Stimulated activated naive CD8-positive, alpha-beta T cell treated with anti-CD3 and anti-CD28 coated beads, Interleukin-15, amount 100 ng/mL, for 72 hours (primary cell): ENCODE measurements at places on chromosomes 6 and 20.
A peak's percentile ranks its signal among the peaks of the same experiment; 100 is the strongest.

DNA sequence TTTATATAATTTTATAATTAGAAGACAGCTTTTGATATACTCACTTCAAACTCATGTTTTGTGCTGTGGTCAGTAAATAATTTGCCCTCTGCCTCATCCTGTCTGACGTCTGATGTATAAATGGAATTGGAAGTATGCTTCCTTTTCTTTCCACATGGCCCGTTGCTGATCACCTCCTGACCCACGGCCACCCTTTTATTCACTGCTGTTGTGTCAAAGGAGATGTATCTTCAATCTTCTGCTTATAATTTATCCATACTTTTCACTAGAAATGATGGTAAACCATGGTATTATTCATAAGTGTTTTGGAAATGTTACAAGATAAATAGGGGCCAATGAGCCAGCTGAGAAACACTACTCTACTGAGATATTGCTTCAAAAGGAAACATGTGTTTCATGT, 841.8 kb downstream of the PHF3 start:
- no peak for DNase-seq

- no peak for DNase-seq
Observed at GRCh38 chr6:157263881-157264397, 59.4 kb downstream of the TMEM242 start.

DNA sequence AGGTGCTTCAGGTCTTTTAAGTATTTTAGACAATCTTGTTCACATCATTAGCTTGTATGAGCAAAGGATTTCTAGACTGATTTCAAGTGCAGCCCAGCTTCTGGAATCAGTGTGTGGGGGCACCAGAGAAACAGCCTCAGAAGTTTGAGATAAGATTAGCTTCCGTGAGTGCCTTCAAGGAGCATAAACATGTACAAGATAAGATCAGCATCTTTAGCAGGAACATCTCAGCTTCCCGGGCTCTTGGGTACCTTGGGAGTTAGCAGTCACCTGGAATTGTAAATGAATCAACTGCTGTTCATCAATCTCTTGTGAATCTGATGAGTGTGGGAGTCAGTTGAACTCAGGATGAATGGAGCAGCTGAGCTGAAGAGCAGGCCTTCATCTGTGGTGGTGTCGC, 12.0 kb upstream of the CITED2 start:
- no peak for DNase-seq

DNA sequence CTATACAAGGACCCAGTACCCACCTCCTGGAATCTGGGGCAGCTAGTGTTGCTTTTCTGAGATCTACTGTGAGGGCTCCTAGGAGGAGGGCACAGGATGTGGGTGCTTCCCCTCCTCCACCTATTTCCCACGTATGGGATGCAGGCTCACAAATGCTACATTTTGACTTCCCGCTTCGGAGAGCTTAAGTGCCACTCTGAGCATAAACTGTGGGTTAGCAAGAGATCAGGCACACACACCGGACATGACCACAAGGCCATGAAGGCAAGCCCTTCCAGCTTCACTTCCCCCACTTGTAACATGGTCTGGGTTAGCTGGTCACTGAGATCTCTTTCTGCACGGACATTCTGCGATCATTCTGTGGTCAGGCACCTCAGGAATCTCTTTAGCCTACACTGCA, 15.7 kb upstream of the TGM3 start:
- no peak for DNase-seq

GRCh38 chr6:6405031-6405430, 84.6 kb upstream of the F13A1 start:
- no peak for DNase-seq

DNA sequence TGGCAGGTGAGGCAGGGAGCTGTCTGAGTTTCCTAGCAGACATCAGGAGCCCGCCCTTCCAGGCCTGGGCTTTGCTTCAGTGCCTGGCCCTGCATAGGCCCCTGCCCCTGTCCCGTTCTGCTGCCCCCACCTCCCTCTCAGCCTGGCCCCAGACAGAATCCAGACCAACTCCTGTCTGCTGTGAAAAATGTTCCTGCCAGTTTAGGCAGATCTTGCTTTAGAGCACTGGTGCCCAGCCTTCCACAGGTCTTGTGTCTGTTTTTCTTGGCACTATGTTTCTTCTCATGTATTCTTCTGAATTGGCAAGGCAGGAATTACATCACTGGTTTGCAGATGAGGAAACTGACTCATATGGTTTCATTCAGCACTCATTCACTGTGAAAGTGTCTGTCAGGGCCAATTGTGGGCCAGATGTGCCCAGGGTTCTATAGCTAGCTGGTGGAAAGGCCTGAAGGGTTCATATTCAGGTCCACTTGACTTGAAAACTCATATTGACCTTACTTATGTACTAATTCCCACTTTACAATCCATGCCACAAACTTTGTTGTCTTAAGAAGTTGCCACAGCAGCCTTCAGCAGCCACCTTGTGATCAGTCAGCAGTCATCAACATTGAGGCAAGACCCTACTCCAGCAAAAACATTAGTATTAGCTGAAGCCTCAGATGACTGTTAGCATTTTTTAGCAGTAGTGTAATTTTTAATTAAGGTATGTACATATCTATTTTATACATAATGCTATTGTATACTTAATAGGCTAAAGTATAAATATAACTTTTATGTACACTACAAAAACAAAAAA, 40.5 kb downstream of the HLA-F start:
- peak; percentile 13 for DNase-seq

DNA sequence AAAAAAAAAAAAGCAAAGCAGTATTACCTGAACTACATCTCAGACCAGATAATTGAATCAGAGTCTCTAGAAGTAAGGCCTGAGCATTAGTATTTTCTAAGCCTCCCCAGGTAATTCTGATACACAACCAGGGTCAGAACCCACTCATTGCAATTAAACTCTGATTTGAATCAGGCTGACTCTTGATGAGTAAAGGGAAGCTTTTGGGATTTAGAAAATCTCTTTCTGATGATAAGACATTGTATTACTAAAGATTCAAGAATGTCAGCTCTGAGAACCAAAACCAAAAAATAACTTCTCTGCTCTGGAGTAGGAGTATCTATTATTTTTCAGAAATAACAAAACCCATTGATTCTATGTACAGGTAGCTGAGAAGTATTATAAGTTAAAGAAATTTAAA, 100.1 kb upstream of the COL21A1 start:
- no peak for DNase-seq

GRCh38 chr20:10788877-10789276, 115.1 kb upstream of the JAG1 start:
- no peak for DNase-seq

- no peak for DNase-seq
Observed at GRCh38 chr6:167115054-167115453, 7.8 kb upstream of the CCR6 start.

- no peak for DNase-seq
Observed at GRCh38 chr6:38554700-38555413, 84.9 kb downstream of the BTBD9 start.

- no peak for DNase-seq
Observed at GRCh38 chr20:10603971-10604864, 69.6 kb downstream of the JAG1 start.

- no peak for DNase-seq
Observed at GRCh38 chr20:2859330-2860121, 13.8 kb upstream of the PTPRA start.

DNA sequence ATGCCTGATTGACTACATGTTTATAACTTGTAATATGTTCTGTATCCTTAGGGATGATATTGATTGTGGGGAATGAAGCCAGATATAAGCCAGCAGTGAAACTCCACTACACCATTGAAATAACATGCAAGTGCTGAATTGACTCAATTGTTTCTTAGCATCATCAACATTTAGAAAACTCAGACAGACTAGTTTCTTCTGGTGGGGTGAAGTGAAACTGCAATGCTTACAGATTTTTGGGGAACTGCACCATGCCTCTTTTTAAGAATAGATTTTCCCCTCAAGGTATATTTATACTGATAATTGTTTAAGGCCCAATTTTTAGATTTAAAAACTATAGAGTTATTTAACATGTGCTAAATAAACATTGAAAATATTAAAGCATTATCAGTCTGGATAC, 1044.6 kb upstream of the EYS start:
- no peak for DNase-seq

DNA sequence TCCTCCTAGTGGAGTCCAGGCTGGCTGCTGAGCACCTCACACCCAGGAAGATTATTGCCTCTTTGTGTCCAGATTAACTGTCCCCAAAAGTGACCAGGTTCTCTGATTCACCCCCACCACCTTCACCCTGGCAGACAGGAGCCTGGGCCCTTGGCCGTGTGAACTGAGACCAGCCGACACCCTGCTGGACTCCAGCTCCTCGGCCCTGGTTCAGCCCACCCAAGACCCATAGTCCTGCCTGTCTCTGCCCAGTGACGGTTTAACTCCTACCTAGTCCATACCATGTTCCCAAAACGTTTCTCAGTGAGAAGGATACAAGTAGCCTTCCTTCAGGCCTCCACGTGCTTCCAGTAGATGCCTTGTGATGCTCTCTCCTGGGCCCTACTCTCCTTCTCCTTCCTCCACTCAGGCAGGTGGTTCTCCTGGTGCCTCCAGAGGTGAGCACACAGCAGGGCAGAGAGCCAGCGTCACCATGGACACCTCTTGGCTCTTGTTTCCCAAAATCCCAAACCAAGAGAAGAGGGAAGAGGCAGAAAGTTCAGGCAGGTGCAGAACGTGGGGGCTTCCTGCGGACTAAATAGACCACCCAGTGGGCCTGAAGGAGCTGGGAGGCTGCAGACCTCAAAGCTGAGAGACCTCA, 134.4 kb upstream of the CST7 start:
- no peak for DNase-seq
